Kidney epithelial cell (primary cell): ENCODE measurements at places on chromosomes 2 and 18. TPM values are rescaled to one million over a fixed set of nuclear protein-coding genes. Genes with fewer than 3 reads are reported as not detected.

GRCh38 chr2:63506320-63506719 is 82.0 kb downstream of the WDPCP start:
- no peak for DNase-seq

DNA sequence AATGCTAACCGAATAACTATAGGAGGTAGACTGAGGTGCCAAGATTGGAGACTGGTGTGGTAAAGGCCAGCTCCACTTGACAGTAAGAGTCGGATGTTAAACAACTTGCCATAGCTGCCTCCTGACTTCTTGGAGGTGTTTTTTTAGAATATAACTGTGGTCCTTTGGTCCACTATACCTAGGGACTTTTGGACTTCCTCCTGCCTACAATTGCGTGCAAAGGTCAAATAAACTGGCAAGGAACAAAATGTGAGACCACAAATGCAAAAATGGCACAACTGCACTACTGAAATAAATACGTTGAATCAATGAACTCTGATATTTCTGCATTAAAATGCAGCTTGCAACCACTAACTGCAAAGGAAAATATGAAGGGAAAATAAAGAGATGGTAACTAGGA is 338.6 kb downstream of the NRXN1 start:
- no peak for DNase-seq

- DNase-seq: no peak
These were observed 595.1 kb downstream of the MBD2 start for GRCh38 chr18:53629337-53629736.

DNA sequence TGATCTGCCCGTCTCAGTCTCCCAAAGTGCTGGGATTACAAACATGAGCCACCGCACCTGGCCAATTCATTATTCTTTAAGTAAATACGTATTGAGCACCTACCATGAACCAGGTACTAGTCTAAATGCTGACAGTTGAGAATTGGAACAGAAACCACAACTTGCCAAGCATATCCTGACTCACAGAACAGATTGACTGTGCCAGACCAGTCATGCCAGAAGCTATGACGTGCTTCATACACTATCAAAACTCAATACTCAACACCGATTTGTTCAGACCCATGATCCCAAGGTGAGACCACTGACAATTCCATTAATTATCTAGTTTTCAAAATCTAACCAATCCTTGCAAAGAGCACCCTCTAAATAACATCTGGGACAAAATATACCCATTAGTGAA is 148.6 kb downstream of the B3GNT2 start:
- DNase-seq: peak; percentile 80

GRCh38 chr2:145303536-145303935 is 783.6 kb upstream of the ZEB2 start:
- no peak for DNase-seq

DNA sequence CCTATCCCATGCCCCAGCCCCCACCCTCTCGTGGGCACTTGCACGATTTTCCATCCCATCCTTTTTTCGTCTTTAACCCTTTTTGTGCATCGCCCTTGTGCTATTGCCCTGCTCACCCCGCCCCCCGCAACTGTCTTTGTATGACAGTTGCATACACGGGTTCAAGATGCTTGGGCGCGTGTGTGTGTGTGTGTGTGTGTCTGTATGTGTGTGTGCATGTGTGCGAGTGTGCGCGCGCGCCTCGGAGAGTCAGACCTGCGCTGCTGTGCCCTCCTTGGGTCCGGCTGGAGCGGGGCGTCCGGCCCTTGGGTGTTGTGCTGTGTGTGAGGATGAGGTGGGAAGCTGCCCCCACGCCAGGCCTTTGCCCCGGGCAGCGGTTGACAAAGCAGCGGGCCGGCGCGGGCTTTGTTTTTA is 230.7 kb downstream of the HAUS1 start:
- no peak for DNase-seq

GRCh38 chr18:59655676-59656075 is 41.5 kb downstream of the CCBE1 start:
- no peak for DNase-seq

DNA sequence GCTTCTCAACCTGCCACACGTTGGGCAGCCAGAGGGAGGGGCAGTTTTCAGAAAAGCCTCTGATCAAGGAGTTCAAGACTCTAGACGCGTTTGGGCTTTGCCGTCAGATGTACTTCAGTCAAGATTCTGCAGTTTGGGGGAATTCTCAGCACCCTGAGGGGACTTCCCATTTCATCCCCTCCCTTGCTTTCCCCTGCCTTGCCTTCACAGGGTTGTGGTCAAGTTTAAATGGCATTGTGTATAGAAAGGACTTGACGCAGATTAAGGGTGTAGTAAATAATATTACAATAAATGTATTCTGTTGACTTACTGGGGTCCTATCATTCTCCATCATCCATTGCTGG is 198.3 kb upstream of the NABP1 start:
- no peak for DNase-seq

GRCh38 chr2:178860551-178860950 is 53.3 kb upstream of the TTN start:
- no peak for DNase-seq

- no peak for DNase-seq
These were observed 258.8 kb downstream of the GBX2 start for GRCh38 chr2:235909358-235909757.

DNA sequence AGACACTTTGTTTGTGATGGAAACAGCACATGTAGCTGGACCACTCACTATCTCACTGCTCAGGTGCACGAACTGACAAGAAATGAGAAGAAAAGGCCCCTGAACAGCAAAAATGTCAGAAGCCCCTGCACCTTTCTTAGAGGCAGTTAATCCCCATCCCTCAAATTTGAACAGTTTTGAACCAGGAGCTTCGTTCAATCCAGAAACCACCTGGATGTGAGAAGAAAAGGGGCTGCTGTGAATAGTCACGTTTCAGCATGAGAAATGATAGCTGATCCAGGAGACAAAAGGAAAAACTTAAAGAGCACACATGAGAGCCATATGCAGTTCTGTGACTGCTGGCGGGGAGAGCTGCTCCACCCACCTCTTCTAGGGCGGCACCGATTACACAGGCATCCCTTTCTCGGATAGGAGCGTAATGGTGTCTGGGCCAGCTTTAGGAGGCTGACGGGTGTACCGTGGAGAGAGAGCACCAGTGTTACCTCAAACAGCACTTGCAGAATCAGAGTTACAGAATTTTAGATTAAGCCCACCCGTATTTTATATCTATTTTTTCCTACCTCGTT is 117.0 kb upstream of the EML6 start:
- DNase-seq: no peak

GRCh38 chr2:9207641-9208311 is 1.2 kb downstream of the ASAP2 start:
- no peak for DNase-seq

DNA sequence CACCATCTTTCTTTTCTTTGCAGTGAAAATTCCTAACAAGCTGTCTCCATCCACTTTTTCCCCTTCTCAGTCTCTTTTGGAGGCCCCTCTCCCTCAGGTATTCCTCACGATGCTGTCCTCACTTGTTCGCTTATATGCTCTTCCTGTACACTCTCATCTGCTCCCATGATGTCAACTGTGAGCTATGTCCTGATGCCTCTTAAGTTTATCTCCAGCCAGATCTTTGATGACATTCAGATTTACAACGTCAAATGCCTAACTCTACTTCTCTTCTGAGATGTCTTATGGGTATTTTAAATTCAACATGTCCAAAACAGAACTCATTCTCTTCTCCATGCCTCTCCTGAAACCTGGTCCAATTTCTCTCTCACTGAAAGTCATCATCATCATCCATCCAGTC is 55.1 kb upstream of the SERTAD2 start:
- DNase-seq: no peak

GRCh38 chr18:50848061-50848551 is 28.3 kb upstream of the MRO start:
- DNase-seq: no peak

DNA sequence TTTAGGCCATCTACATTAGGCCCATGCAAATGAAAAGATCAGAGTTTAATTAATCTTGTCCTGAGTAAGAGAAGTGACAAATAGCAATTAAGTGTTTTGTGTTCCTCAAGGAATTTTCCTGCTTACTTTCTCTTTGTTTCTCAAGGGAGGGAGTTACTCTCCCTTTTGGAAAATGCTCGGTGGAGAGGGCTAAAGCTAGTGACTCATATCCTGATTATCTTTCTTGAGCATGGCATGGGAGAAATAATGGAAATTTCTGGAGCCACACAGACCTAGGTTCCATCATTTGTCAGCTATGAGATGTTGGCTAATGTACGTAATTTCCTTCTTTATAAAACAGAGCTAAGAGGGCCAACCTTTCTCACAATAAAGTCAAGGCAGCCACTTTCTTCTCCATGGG is 177.1 kb downstream of the ETAA1 start:
- DNase-seq: no peak

DNA sequence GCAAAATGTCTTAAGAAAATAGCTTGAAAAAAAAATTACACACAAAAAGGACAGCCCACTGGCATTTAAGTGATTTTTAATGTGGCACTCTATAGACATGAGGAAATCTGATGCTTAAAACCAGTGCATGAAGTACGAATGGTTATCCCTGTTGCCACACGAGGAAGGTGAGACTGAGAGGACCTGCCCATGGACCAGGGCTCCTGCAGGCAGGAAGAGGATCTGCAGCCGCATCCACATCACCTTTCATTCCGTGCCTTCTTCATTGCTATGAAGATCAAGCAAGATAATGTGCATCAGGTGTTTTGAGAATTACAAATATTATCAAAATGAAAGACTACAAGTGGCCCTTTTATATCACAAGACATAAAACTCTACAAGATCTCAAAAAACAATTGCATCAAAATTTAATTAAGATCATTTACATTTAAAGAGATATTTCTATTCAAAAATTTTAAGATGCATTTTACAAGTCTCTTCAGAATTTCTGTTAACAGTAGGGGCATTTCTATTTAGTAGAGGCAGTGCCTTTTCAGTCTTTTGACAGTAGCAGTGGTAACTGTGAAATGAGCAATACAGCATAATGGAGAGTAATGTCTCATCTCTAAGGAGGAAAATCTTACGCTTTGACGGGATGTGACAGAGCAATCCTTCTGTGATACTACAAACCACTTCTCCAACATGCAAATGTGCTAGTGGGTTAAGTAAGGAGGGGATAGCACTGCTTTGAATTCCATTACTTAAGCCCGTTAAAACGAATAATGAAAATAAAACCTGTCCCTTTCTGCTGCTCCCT is 83.4 kb downstream of the SLC5A7 start:
- no peak for DNase-seq

DNA sequence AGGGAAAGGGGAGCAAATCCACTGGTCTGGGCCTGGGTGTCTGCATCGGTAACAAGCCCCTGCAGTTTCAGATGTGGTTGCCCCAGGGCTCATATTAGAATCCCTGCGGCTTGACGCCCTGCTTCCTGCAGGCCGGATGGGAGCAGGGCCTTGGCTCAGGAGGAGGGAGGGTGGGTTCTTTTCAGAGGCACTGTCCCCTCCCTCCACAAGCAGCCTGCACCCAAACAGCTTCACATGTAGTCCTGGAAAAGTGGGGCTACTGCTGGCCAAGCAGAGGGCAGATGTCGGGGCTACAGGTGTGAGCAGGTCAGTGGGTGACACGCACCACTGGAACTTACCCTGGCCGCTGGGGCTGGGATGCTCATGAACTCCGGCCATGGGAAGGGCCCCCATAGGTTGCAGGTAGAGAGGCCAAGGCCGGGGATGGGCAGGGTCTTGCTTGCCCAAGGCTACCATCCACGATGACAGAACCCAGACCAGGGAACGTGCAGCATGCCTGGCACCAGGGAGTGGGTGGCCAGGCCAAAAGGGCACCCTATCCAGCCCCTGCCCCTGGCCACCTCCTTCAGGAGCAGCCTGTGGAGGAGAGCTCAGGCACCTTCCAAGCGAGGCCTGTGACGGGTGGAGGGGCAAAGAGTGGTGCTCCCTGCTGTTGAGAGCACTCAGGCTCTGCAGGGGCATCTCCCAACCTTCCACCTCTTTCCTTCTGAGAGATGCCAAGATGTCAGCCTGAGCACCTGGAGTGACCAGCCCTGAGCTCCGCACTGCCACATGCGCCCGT is 16.8 kb downstream of the ARID5A start:
- DNase-seq: no peak

DNA sequence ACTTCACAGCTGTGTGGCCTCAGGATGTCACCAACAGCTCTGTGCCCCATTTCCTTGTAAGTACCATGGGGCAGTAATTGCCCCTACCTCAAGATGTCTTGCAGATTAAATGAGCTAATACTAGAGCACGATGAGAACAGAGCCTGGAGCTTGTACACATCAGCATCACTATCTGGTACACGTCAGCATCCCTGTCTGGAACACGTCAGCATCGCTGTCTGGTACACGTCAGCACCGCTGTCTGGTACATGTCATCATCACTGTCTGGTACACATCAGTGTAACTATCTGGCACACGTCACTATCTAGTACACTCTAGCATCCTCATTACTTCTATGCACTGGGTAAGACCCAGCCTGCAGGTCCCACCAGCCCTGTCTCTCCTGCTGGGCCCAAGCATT is 37.2 kb downstream of the AQP12A start:
- DNase-seq: no peak

DNA sequence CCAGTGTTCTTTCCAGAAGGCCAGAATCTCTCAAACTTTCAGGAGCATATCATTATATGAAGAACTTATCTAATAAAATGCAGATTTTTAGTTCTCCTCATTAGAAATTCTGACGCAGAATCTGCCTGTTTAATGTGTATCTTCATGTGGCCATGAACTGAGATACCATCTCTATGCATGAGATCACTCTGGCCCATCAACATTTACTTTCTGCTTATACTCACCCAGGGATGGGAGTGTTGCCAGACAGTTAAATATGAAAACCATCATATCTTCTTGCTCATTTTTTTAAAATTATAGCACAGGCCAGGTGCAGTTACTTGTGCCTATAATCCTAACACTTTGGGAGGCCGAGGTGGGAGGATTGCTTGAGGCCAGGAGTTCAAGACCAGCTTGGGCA is 60.4 kb downstream of the MAPK4 start:
- DNase-seq: no peak

GRCh38 chr2:100248971-100249370 is 73.3 kb downstream of the LONRF2 start:
- DNase-seq: no peak

DNA sequence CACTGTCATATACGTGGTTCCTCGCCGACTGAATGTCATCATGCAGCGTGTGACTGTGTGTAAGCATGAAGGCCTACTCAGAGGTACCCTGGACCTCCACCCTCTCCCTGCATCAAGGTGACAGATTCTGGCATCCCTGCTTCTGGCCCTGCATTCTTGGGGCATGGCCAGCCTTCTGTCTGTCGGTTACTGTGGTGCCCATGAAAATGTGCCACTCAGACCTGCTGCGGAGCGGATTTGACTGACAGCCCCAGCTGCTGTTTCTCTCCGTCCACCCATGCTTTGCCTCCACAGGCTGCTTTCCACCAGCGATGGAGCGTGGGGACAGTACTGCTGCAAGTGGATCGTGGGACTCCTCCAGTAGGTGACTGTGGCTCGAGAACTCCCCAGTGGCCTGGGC is 9.6 kb downstream of the TMEM177 start:
- no peak for DNase-seq

- no peak for DNase-seq
These were observed 248.3 kb downstream of the TRIB2 start for GRCh38 chr2:12964904-12965539.

PTPRN gene
- total RNA-seq: 2.5 and 3.8 TPM in 2 replicates

TTR gene
- total RNA-seq: not detected in 2 replicates

STARD6 gene
- not detected in 2 replicates for total RNA-seq

CFAP65 gene
- total RNA-seq: 0.07 TPM in 1 of 2 replicates, not detected in the other

SLC19A3 gene
- 0.07 and 0.25 TPM in 2 replicates for total RNA-seq

GLI2 gene
- total RNA-seq: 4.8 and 4.9 TPM in 2 replicates

RAB6C gene
- 0.04 and 0.34 TPM in 2 replicates for total RNA-seq

INHA gene
- not detected in 2 replicates for total RNA-seq

MPHOSPH10 gene
- 17.5 and 25.9 TPM in 2 replicates for total RNA-seq

GPR45 gene
- total RNA-seq: not detected in 2 replicates

PSD4 gene
- 12.1 and 13.9 TPM in 2 replicates for total RNA-seq

MALT1 gene
- total RNA-seq: 18.4 and 19.8 TPM in 2 replicates

ANO7 gene
- total RNA-seq: 1.9 and 2.9 TPM in 2 replicates

CPS1 gene
- 1.2 and 3.8 TPM in 2 replicates for total RNA-seq

NYAP2 gene
- total RNA-seq: not detected in 2 replicates

RUFY4 gene
- total RNA-seq: not detected in 2 replicates
